HT1080 (cell line): ENCODE measurements at places on chromosomes 6 and 20. TPM values are rescaled to one million over a fixed set of nuclear protein-coding genes. Genes with fewer than 3 reads are reported as not detected.

- no peak for DNase-seq
Observed at GRCh38 chr6:36610041-36610955, 16.1 kb downstream of the SRSF3 start.

The ZNF391 gene
- 0.06 and 0.13 TPM in 2 replicates for total RNA-seq

- DNase-seq: no peak
Observed at GRCh38 chr20:20566516-20566915, 145.9 kb downstream of the RALGAPA2 start.

- DNase-seq: no peak
Observed at GRCh38 chr6:15447546-15448267, 201.8 kb downstream of the JARID2 start.

The CHRNA4 gene
- total RNA-seq: not detected in 2 replicates

The MATN4 gene
- total RNA-seq: 0.10 TPM in 1 of 2 replicates, not detected in the other

DNA sequence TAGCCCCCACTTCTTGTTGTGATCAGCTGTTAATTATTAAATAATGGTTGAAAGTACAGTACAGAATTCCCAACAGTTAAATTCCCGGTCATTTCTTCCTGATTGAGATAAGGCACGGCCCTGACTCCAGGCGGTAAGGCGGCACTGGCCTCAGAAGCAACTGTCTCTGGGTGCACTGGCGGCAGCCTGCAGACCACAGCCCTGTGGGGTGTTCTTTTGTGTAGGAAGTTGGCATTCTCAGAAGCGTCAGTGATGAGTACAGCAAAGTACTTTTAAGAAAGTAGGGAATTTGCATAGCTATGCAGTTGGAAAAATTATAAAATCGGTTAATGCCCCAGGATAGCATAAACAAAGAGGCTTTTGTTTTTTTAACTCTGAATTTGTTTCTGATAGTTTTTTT, 50.5 kb downstream of the SAMD5 start:
- no peak for DNase-seq

DNA sequence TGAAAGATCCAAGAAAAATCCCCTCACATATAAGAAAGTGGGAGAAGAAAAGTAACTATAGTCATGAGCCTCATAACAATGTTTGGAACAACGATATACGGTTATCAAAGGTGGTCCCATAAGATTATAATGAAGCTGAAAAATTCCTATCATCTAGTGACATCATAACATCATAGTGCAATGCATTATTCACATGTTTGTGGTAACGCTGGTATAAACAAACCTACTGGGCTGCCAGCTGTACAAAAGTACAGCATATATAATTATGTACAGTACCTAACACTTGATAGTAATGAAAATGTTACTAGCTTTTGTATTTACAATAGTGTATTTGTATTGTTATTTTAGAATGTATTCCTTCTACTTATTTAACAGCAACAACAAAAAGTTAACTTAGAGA, 240.7 kb downstream of the RNGTT start:
- DNase-seq: no peak

- no peak for DNase-seq
Observed at GRCh38 chr20:20022498-20022897, 5.3 kb downstream of the NAA20 start.

DNA sequence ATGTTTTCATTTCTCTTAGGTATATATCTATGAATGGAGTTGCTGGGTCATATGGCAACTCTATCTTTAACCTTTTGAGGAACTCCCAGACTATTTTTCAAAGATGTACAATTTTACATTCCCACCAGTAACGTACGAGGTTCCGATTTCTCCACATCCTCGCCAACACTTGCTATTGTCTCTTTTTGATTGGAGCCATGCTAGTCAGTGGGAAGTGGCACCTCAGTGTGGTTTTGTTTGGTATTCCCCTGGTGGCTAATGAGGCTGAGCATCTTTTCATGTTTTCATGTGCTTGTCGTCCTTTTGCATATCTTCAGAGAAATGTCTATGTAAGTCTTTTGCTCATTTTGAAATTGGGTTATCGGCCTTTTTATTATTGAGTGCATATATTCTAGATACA, 178.6 kb upstream of the EXOC2 start:
- DNase-seq: no peak

The LAMP5 gene
- total RNA-seq: not detected in 2 replicates

- DNase-seq: no peak
Observed at GRCh38 chr20:19275630-19276071, 63.2 kb downstream of the SLC24A3 start.

The PPP1R14C gene
- total RNA-seq: 0.66 and 0.80 TPM in 2 replicates

The VWA7 gene
- 0.77 and 0.79 TPM in 2 replicates for total RNA-seq

The SLC25A27 gene
- 0.90 and 2.7 TPM in 2 replicates for total RNA-seq

The PANK2 gene
- 43.9 and 50.9 TPM in 2 replicates for total RNA-seq
